ENCODE measurements at places on chromosomes 3 and 15.

- peak; percentile 59 for DNase-seq
Measured at GRCh38 chr3:151282921-151283320, 4.6 kb upstream of the P2RY14 start.

DNA sequence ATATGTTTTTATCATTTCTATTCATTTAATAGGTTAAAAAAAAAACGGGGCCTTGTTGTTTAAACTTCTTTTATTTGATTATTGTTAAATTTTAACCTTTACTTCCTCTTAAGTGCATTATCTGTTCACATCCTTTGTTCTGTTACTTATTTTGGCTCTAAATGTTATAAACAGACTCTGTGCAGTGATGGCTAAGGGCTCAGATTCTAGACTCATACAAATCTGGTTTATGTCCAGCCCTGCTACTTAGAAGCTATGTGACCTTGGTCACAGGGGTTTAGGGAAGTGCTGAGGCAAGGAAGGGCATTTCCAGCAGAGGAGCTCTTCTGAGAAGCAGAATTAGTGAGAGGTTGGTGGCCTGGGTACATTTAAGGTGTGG is 55.3 kb upstream of the VILL start:
- no peak for DNase-seq

- no peak for DNase-seq
Measured at GRCh38 chr3:35537265-35537664, 102.1 kb upstream of the ARPP21 start.

- no peak for DNase-seq
Measured at GRCh38 chr3:132622148-132622547, 25.1 kb downstream of the ACKR4 start.

DNA sequence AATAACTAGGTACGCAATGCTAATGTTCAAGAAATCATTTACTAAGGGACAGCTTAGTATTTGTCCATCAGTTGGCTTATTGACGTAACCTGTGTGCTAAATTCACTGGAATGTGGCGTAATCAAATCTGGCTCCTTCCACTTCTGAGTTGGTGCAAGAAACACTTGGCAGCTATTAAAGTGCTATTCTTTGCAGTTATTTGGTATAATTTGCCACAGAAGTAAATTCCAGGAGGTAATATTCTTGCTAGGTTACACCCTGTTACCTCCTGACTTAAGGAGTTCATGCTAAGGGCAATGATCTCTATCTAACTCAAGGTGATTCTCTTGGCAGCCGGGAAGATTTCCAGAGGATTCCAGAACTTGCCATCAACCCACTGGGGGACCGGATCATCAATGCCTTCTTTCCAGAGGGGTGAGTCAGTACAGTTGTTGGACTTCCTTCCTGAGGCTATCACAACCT is 25.5 kb downstream of the CHP1 start:
- no peak for DNase-seq

DNA sequence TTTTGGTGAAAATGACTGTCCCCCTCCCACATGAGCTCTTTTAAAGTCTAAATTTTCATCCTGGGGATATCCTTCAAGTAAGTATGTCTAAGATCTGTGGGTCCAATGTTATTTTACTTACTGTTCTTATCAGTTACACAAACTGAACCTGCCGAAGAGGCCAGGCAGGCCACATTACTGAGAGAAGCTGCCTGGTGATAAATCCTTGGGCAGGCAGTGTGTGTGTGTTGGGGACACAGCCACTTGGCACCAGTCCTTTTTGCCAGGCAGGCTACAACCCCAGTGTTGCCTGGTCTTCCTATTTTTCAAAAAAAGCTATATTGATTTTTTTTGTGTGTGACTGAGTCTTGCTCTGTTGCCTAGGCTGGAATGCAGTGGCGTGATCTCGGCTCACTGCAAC is 50.6 kb upstream of the RASA2 start:
- no peak for DNase-seq

- no peak for DNase-seq
Measured at GRCh38 chr3:144463911-144464310, 492.3 kb downstream of the DIPK2A start.

GRCh38 chr3:147398813-147399534 is 7.4 kb downstream of the ZIC4 start:
- DNase-seq: no peak

DNA sequence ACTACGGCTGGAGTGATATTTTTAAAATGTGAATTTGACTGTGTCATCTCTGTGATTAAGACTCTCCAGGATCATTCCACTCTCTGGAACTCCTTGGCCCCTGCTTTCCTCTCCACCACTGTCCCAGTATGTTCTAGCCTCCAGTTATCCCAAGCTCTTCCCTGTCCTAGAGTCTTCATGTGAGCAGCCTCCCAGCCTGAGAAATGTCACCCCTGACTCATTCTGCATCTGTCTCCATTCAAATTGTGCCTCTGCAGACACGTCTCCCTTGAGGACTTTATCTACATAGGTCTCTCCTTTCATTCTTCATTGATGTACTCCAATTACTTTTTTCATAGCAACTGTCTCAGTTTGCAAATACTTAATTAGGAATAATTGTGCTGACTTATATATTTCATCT is 317.7 kb upstream of the ADAMTS9 start:
- DNase-seq: peak; percentile 42
